Activated CD4-positive, alpha-beta T cell treated with anti-CD3 and anti-CD28 coated beads for 48 hours (primary cell): ENCODE measurements at places on chromosomes 2 and 18.

GRCh38 chr2:47483191-47483590 is 80.2 kb downstream of the MSH2 start:
- no peak for DNase-seq

- no peak for DNase-seq
These were observed 11.2 kb upstream of the SH3RF3 start for GRCh38 chr2:109117780-109118179.

- no peak for DNase-seq
These were observed 1454.4 kb upstream of the CELF4 start for GRCh38 chr18:39019989-39020388.

DNA sequence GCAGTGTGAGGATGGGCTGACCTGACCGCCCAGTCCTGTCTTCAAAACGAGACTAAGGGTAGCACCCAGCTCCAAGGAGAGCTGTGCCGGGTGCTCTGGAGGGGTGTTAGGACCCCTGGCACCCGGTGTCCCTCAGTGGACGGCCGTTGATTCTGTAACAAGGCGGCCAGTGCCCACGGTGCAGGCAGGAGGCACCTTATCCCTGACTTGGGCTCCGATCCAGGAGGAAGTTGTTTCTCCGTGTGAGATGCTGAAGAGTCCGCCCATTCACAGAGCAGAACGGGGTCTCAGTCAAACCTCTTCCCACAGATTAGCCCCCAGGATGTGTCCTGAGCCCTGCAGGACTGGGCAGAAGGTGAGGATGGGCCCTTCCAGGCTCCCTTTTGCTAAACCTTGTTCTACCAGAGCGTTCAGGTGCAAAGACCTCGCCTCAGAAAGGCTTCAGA is 123.0 kb downstream of the NFATC1 start:
- DNase-seq: no peak

DNA sequence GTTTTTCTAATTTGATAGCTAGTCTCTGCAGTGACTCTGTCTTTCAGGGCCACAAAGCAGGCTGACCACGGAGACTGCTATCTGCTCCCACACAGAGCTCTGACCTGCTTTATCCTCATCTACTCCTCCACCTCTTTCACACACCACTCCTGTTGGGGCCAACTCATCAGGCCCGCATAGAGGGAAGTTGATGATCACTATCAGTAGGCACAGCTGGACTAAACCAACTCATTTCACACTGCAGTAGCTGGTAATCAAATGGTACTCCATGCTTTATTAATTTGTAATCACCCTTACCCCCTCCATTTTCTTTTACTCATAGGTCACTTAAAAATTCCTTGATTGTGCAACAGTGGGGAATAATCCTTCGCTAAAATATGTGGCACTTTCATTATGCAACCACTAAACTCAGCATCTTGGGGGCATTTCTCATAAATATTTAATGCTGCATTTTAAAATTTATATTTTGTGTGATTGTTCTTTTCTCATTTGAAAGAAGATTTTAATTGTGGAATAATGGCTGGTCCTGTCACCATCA is 249.8 kb upstream of the GCFC2 start:
- no peak for DNase-seq
